ENCODE measurements at places on chromosomes 2 and 18.

DNA sequence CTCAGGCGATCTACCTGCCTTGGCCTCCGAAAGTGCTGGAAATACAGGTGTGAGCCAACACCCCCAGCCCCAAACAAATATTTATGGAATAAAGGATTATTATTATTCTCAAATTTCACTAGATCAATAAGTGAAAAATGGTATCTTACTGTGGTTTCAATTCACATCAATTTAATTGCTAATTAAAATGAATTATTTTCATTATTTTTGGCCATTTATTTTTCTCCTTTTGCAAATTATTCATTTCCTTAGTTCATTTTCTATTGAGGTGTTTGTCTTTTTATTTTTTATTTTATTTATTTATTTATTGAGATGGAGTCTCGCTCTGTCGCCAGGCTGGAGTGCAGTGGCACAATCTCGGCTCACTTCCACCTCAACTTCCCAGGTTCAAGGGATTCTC, 11.9 kb upstream of the HS6ST1 start:
- no peak for DNase-seq

- DNase-seq = no peak
Measured at GRCh38 chr2:20225294-20226151, 593 bp upstream of the SDC1 start.

- DNase-seq = no peak
Measured at GRCh38 chr2:15253247-15253646, 307.9 kb downstream of the NBAS start.

- DNase-seq = no peak
Measured at GRCh38 chr18:44258086-44258485, 422.6 kb upstream of the SETBP1 start.

DNA sequence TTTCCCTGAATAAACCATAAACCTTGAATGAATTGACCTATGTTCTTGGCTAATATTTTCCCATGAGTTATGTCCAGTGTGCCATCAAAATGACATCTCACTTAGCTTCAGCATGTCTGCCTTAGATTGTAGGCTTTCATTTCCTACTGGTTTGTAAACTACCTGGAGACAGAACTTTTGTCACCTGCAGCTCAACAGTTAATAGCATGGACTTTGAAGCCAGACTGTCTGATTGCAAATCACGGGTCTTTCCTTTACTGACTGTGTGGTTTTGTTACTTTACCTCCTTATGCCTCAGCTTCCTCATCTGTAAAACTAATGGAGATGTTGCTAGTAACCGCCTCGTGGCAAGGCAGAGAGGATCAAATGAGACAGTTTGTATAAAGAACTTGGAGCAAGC, 187.1 kb downstream of the SUCLG1 start:
- no peak for DNase-seq

DNA sequence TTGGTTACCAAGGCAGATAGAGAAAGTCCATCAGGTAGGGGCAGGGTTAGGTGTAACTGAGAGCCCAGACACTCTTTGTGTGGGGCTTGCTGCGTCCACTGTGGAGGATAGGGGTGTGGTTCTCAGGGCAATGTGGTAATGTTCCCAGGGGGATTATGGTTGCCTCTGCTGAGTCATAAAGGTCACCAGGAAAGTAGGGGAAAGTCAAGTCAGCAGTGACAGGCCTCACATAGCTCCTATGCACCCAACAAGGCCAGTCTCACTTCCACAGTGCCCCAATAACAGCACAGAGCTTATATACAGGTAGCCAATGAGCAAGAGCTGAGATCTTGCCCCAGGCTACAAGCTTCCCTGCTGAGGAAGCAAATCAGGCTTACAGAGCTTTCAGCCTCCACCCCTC, 1438.0 kb upstream of the ZEB2 start:
- DNase-seq = no peak

- no peak for DNase-seq
Measured at GRCh38 chr2:20303966-20304365, 46.7 kb downstream of the PUM2 start.

DNA sequence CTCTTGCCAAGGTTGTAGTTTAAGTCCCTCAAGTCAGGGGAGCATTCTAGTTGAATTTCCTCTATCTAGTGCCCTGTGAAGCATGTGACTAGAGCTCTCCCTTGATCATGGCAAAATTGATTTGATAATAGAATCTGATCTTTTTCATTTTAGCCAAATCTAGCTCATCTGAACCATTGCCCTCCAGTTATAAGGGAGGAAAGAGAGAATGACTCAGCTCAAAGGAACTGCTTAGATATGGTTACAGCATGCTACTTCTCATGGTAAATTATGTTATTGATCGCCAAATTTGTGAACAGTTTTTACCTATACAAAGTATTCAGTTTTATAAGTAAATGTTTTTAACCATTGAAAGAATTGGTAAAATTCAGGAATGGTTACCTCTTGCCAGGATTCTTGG, 100.8 kb downstream of the GPR39 start:
- DNase-seq = no peak

- DNase-seq = no peak
Measured at GRCh38 chr2:196112418-196113034, 43.9 kb upstream of the DNAH7 start.

- peak; percentile 42 for DNase-seq
Measured at GRCh38 chr2:119702918-119703401, 24.0 kb downstream of the TMEM177 start.

GRCh38 chr2:95345081-95345562, 48.0 kb downstream of the KCNIP3 start:
- no peak for DNase-seq

GRCh38 chr2:239302083-239302807, 98.6 kb downstream of the HDAC4 start:
- no peak for DNase-seq

- DNase-seq = no peak
Measured at GRCh38 chr2:47767497-47767844, 15.5 kb upstream of the MSH6 start.

DNA sequence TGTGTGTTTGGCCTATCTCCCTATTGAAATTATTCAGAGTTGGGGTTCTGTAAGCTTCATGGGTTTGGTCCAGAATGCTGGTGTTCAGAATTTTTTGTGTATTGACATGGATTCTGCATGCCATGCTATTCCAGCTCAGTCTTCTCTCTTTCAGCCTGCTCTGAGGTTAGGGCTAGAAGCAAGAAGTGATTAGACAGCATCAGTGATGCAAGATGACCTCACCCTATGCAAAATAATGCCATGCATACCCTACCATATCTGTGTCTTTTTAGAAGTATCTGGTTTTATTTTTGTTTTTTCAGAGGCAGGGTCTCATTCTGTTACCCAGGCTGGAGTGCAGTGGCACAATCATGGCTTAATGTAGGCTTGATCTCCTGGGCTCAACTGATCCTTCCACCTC, 175.6 kb upstream of the SKOR2 start:
- DNase-seq = no peak

DNA sequence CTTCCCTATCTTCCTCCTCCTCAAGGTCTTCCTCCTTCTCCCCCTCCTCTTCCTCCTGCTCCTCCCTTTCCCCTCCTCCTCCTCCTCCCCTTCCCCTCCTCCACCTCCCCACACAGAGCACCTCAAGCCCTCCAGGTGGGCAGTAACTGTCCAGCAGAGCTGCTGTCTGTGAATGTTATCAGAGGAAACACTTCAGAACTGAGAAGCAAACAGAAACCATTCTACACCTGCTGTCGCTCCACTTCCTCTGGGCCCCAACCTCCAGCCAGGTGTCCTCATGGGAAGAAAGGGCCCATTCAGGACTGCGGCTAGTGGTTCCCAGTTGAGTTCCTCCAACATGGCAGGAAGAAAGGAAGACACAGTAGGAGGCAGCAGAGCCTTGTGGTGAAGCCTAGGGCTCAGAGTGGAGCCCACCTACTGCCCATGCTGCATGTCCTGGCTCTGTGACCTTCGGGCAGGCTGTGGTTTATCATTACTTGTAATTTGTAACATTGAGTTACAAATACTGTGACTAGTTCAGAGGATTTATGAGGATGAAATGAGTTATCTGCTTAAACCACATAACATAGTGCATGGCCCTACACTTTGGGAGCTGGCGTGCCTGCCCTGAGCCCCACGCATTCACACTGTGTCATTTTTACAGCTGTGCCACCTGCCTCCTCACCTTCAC, 165.9 kb upstream of the ID2 start:
- no peak for DNase-seq

DNA sequence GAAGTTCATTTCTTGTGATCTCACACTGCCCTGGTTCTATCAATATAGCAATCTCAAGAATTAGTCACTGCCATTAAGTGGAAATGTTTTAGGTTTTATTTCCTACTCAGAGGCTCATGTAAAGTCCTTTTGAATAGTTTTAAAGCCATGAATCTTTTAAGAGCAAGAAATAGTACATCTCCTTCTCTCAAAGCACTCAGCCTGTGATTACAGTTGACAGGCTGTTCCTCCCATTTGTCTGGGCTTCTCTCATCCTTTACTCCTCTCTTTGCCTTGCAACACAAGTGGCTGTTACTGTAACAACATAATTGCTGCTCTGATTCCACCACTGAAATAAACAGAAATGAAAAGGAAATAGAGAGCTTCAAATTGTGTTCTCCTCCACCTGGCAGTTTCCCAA, 18.4 kb downstream of the GRP start:
- no peak for DNase-seq

- no peak for DNase-seq
Measured at GRCh38 chr2:109277406-109277805, 148.4 kb downstream of the SH3RF3 start.

DNA sequence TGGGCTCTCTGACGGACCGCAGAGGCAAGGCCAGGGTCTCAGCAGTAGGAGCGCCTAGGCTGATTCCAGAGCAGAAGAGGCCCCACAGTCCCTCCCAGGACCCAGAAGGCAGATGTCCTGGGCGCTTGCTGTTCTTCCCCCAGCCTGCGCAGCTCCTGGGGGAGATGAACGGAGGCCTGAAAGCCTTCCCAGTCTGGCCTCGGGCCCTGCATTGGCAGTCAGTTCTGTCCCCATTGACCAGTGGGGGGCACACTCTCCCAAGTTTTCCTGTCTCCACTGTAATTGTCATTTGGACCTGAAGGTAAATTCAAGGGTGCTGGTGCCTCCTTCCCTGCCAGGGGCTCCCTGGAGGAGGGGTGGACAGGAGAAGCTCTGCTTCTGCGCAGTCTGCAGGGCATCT, 345.7 kb downstream of the CYP26B1 start:
- no peak for DNase-seq

- DNase-seq = no peak
Measured at GRCh38 chr18:50830544-50830943, 10.7 kb upstream of the MRO start.
